ENCODE measurements at places on chromosomes 16 and 17. TPM values are rescaled to one million over a fixed set of nuclear protein-coding genes. Genes with fewer than 3 reads are reported as not detected.

Gene OR1A2
- not detected for total RNA-seq

Gene KRT25
- not detected for total RNA-seq

Gene CD300LB
- total RNA-seq, result not detected

Gene TMEM238L
- total RNA-seq, result not detected

Gene ZNF287
- total RNA-seq, result 7.9 TPM

Gene RAB26
- total RNA-seq, result not detected

Gene LRRC46
- total RNA-seq, result 0.95 TPM

Gene PLCG2
- total RNA-seq, result 0.33 TPM

Gene ODAD4
- total RNA-seq, result 0.72 TPM

Gene PRR15L
- total RNA-seq, result not detected

Gene SARM1
- 15.1 TPM for total RNA-seq

Gene KIF18B
- 23.4 TPM for total RNA-seq

Gene CLDN9
- 0.18 TPM for total RNA-seq
